ENCODE measurements at places on chromosomes 4 and X.

DNA sequence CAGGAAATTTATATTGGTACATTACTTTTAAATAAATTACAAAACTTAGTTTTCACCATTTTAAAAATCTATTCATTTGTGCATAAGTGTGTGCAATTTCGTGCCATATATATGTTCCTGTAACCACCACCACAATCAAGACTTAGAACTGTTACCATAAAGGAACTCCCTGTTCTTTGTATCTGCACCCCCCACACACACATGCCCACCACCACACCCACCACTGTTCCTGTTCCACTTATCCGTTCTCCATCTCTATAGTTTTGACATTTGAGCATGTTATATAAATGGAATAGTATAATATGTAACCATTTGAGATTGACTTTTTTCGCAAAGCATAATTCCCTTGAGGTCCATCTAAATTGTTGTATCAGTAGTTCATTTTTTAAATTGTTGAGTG, 73.7 kb downstream of the TAF1 start:
- no peak for DNase-seq

- no peak for DNase-seq
Observed at GRCh38 chrX:69389101-69389501, 115.0 kb upstream of the NALF2 start.

- DNase-seq = no peak
Observed at GRCh38 chr4:19534159-19534558, 717.5 kb upstream of the SLIT2 start.

DNA sequence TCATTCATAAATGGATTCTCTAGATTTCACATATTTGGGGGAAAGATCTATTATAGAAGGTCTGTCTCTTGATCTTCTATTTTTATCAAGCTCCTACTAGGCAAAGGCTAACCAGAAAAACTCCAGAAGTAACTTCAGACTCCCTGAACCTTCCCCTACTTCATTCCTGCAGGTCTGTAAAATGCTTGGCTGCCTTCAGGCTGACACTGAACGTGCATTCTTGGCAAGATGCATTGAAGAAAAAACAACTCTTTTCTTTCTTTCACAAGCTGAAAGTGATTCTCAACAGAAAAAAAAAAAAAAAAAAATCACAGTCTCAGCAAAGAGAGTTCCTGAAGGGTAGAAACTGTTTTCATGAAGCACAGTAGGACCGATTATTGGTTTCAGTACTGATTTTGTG, 12.7 kb downstream of the OPHN1 start:
- DNase-seq = no peak

DNA sequence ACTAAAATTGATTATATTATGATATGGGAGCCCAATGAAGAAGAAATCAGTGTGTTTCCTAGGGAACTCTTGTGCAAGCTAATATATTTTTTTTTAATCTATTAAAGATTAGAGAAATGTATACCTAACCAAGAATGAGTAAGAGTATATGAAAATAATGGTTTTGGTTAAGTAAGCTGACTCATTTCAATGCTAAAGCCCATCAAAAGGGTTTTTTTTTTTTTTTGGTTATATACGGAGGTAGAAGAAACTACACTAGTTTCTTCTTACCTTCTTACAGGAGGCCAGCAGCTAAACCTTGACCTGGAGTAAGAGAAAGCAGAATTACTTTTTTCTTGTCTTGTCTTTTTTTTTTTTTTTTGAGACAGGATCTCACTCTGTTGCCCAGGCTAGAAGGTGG, 27.5 kb downstream of the RUFY3 start:
- DNase-seq = no peak

DNA sequence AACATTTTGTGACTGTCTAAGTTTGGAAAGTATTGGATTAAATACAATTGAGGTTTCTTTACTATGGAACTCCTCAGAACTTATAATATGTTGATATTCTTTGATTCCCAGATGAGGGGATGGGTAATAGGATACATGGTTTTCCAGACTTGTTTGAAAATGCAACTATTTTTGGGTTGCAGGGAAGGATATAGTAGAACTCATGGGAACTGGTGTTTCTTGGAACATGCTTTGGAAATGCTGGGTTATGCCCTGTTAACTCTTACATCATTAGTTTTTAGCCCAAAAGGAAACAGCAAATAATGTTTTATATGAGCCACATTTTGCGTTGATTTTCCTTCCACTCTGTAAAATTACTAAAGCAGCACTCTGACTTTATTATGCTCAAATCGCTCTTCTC, 41.9 kb downstream of the HPF1 start:
- DNase-seq = no peak

- DNase-seq = no peak
Observed at GRCh38 chr4:180059216-180059881, 2183.9 kb upstream of the TENM3 start.

DNA sequence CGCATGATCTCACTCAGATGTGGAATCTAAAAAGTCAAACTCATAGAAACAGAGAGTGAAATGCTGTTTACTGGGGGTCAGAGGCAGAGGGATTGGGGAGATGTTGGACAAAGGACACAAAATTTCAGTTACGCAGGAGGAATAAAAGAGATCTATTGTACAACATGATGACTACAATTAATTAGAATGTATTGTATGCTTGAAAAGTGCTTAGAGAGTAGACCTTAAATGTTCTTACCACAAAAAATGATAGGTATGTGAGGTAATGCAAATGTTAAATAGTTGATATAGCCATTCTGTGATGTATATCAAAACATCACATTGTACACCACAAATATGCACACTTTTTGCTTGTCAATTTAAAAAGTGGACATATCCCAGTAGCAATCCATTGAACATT, 36.1 kb upstream of the PHKA2 start:
- no peak for DNase-seq

DNA sequence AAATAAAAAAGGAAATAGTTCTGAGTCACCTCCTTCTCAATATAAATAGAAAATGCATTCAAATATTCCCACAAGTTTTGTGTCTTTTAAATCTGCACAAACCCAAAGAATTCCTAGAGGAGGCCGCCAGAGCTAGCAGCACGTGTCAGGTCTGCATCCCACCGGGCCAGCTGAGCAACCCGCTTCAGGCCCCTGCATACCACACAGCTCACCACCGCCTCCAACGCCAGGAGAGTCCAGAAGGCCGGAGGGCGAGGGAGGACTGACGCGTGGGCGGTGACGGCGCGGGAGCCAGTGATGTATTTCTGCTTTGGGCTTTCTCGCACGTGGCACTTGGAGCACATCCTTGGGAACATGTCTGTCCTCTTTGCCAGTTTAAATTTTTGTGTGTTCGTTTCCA, 61.9 kb upstream of the CLDN34 start:
- DNase-seq = no peak

GRCh38 chr4:67725132-67725531, 24.2 kb upstream of the UBA6 start:
- no peak for DNase-seq

- no peak for DNase-seq
Observed at GRCh38 chr4:147943159-147943638, 211.3 kb downstream of the ARHGAP10 start.

DNA sequence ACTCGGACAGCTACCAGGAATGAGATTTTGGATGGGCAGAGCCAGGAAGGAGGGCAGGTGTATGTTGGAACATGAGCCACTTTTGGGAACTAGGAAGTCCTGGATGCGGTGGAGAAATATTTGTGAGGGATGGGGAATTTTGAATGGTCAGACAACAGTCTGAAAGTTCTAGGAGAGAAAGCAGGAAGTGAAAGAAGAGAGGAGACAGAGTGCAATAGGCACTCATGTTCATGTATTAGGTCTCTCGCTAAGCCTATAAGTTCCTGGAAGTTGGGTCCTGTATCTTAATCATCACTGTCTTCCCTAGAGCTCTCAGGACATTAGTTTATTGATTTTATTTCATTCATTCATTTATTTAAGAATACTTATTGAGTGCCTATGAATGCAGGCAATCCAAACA, 65.7 kb upstream of the CITED1 start:
- DNase-seq = no peak

- DNase-seq = no peak
Observed at GRCh38 chrX:110219920-110220319, 98.0 kb downstream of the AMMECR1 start.
